ENCODE measurements at places on chromosomes 11 and 22.

GRCh38 chr11:95792200-95792599 lies 1.9 kb downstream of the CEP57 start:
- no peak for DNase-seq

GRCh38 chr22:23098230-23098705 lies 27.9 kb downstream of the GNAZ start:
- no peak for DNase-seq

DNA sequence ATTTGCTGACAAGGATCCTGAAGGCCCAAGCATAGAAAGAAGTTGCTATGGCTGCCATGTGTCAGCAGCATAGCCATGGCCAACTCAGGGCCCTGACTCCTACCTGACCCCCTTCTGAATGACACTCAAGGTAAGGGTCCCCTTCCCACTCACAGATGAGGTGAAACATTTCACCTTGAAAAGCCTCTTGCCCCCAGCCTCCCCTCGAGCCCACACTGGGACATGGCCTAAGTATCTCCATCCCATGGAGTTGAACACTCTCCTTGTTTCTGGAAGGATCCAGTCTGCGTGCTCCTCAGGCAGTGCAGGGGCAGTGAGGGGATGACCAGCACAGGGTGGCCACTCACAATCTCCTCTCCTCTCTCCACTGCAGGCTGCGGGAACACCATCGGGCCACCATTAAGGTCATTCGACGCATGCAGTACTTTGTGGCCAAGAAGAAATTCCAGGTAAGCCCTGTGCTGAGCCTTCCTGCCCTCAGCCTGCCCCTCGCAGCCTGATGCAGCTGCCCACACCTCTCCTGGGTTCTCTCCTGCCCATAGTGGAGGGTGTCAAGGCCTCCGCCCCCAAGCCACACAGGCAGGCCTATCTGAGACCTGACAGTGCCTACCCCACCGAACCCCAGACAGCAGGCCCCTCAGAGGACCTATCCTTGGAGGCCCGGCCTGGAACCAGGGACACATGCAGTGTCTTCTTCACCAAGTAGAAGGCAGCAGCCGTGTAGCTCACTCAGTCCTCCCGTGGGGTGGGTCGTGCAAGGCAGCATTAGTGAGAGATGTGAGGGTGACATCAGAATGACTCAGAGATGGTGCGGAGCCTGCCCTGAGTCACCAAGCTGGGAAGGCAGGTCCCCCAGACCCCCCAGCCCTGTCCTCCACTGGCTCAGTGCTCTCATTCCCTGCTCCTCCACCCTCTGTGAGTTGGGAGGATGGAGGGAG lies 68.9 kb upstream of the KCNQ1OT1 start:
- peak; percentile 77 for DNase-seq

DNA sequence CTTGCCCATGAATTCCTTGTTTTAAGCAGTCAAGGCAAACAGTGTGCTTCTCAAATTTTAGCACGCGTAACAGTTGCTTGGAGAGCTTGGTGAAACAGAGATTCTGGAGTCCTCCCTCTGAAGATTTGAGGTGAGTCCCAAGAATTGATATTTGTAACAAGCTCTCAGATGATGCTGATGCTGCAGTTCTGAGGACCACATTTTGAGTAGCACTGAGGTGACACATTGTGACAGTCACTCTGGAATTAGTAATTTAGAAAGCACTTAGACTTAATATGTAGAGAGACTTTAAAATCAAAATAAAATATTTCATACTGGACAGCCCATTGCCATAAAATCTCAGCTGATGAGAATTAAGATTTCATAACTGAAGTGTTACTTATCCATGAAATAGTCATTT lies 38.5 kb downstream of the DNAJC24 start:
- no peak for DNase-seq

GRCh38 chr11:127461241-127462064 lies 460.9 kb upstream of the KIRREL3 start:
- no peak for DNase-seq

DNA sequence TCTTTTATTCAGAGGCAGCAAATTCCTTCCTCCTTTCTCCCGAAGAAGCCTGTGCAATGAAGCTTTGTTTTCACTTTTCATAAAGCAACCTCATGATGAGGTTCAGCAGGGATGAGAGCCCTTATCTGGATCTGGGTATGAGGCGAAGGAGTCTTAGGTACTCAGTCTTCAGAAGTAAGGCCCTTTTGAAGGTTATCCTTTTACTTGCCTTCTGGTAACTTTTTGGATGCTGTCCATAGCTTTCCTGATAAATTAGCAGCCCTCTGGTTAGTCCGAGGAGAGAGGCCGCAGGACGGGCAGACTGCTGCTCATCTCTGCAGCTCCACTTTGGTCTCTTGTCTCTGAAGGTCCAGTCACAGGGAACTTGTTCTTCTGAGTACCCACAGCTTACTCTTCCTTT lies 1.1 kb downstream of the TRIM22 start:
- DNase-seq: no peak

DNA sequence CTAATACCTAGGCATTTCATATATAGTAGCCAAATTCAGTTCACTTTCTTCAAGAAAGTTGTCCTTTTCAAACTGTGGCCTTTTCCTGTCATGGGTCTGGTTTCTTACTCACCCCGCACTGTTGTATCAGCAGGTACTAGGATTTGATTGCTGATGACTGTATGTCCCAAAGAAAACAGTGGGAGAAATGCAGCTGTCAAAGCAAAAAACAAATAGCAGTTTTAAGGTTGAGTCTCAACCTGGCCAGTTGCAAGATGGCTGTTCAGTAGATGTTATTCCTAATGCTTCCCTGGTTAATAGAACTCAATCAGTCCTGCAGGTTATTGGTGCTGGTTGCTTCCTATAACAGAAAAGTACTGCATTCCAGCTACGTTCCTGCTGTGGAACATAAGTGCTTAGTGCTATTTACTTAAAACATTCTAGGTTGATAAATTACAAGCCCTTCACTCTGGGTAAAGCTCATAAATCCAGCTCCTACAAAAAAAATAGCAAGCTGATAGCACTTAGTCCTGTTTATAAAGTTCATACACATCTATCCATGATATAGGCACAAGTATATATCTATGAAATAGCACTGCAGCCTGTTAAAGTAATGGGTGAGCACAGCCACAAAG lies 26.6 kb downstream of the NF2 start:
- DNase-seq: no peak

GRCh38 chr11:131688048-131688693 lies 317.8 kb downstream of the NTM start:
- peak; percentile 90 for DNase-seq

DNA sequence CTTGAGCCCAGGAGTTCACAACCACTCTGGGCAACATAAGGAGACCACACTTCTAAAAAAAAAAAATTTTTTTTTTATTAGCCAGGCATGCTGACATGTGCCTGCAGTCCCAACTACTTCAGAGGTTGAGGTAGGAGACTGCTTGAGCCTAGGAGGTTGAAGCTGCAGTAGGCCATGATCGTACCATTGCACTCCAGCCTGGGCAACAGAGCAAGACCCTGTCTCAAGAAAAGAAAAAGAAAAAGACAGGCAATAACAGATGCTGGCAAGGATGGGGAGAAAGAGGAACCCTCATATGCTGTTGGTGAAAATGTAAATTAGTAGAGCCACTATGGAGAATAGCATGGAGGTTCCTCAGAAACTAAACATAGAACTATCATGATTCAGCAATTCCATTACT lies 64.8 kb downstream of the PAK1 start:
- no peak for DNase-seq

GRCh38 chr22:23520863-23521440 lies 59.1 kb downstream of the IGLL1 start:
- no peak for DNase-seq

GRCh38 chr11:121351083-121351630 lies 58.6 kb downstream of the SC5D start:
- DNase-seq: no peak

GRCh38 chr22:36362075-36362474 lies 25.7 kb downstream of the MYH9 start:
- no peak for DNase-seq

DNA sequence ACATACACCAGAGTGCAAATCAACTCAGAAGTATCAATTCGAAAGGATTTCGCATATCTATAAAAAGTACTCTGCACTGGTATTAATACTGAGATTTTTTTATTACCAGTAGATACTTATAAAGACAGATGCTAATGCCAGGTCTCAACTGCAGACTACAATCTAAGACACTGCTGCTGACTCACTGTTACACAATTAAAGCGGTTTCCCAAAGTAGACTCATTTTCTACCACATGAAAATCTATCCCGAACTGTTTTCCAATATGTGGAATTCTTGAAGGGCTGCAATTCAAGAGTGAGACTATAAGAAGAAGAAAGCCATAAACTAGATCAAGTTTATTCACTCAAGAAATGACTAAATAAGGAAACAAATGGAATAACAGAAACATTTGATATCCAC lies 57.2 kb upstream of the ARHGAP32 start:
- no peak for DNase-seq

- no peak for DNase-seq
Measured at GRCh38 chr11:126996036-126996804, 4.3 kb downstream of the KIRREL3 start.

DNA sequence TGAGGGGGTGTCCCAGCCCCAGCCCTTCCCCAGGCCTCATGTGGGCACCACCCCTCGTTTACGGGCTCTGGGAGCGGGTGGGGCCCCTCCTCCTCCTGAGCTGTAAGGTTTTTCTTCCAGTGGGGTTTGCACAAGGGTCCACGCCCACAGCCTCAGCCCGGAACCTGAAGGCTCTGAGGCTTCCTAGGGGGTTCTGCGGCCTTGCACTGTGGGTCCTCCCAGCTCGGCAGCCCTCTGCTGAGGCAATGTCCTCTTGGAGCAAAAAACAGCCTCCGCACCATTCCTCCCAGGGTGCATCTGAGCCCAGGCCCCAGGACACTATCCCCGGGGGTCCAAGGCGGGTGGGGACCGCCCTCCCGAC lies 14.1 kb downstream of the H19 start:
- no peak for DNase-seq

DNA sequence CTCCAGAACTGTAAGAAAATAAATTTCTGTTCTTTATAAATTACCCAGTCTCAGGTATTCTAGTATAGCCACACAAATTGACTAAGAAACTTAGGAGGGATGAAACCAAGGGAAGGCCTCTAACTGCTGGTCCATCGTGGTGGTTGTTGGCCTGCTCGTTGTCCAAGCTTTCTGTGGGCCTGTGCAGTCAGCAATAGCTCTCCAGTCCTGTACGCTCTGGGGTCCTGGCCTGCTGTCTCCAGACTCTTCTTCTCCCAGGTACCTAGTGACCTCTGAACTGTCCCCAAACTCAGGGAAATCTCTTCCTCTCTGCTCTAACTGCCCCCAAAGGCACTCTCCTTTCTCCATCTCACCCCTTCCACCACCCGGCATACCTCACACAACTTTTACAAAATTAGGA lies 5.7 kb upstream of the VSIG10L2 start:
- DNase-seq: no peak

GRCh38 chr11:75576499-75576918 lies 14.5 kb downstream of the SERPINH1 start:
- peak; percentile 89 for DNase-seq

DNA sequence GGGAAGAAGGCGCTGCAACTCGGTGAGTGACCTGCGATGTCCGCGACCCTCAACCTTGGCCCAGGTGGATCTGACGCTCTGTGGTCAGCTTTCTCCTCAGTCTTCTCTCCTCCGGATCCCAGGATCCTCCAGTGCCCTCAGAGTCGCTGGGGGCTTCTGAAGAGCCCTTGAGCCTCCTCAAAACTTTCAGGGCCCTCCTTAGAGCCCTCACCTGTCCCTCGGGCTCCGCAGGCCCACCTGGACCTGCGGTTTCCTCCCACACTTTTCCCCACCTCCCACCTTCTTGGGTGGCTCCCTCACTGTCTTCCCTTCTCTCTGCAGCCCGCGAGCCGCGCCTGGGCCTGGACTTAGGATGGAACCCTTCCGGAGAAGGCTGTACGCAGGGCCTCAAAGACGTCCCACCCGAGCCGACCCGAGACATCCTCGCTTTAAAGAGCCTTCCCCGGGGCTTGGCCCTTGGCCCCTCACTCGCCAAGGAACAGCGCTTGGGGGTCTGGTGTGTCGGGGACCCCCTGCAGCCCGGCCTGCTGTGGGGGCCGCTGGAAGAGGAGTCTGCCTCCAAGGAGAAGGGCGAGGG lies 335 bp downstream of the ZNF408 start:
- no peak for DNase-seq

GRCh38 chr22:38834215-38834953 lies 9.4 kb downstream of the NPTXR start:
- DNase-seq: no peak

DNA sequence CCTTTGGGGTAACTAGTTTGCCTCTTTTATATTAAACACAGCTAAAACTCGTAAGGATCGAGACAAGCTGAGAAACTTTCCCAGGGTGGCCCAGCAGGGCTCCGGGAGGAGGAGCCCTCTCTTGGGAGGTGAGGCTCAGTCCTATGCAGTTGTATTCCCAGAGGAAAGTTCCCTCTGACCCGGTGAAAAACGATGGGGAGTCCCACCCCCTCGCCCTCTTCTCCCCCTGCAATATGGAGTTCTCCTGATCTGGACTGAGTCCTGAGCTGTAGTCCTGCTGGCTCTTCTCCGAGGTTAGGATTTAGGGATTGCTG lies 1.3 kb downstream of the NTM start:
- no peak for DNase-seq

GRCh38 chr11:20631519-20632168 lies 32.2 kb downstream of the SLC6A5 start:
- DNase-seq: no peak

DNA sequence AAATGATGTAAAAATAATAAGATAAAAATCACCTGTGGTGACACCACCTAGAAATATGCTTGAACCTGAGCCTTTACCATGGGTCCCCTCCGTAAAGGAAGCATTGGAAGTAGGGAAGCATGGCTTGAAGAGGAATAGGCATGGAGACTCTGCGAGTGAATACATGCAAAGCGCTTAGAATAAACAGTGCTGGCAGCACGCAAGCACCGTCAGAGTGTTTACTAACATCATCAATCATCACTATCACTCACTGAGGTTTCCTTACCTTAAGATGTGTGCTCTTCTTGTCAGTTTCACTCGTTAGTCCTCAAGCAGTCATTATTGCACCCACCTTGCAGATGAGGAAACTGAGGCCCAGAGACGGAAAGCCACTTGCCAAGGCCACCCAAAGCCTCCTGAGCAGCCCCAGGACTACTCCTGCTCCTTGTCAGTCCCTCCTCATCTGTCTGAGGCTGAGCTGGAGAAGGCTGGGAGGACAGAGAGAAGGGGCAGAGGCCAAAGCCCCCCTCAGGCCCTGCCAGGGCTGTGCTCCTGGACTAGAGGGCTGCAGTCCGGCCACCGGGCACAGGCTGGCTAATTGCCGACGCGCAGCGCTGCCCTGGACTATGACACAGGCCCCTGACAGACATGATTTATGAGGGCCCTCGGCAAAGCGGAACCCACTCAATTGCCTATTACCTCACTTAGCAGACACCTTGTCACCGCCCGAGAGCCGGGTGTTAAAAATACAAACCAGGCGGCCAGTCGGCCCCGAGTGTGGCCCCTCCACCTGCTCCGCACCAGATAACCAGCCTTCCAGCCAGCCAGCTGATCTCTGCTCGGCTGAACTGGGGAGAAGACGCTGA lies 168.9 kb downstream of the MN1 start:
- DNase-seq: no peak

DNA sequence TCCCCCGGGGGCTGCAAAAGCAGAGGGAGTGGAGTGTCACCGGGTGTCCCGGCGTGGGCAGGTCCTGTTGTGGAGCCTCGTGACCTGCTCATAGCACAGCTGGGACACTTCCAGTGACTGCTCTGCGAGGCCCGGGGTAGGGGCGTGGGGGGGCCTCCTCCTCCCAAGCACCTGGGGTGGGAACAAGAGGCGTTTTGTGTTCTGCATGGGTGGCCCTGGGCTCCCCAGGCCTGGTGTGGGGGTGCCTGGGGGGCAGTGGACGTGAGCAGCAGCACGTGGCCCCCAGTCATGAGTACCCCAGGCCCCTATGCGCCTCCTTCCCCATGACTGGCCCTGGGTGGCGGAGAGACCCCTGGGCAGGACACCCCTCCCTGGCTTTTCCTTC lies 104.7 kb downstream of the KCNQ1 start:
- no peak for DNase-seq

Measured in osteocyte (in vitro differentiated cells).